ENCODE measurements at places on chromosomes 1 and 21. TPM values are rescaled to one million over a fixed set of nuclear protein-coding genes. Genes with fewer than 3 reads are reported as not detected.

- H3K36me3 ChIP-seq, result no peaks in the 10 kb centered on the region
- H3K27ac ChIP-seq, result no peak overlapping the region
- H3K4me3 ChIP-seq, result no peak overlapping the region
These were observed 7.1 kb downstream of the ERVH48-1 start for GRCh38 chr21:42918291-42918690.

GRCh38 chr1:214447557-214447871 lies 103.9 kb downstream of the PTPN14 start:
- H3K4me3 ChIP-seq, result no peak overlapping the region
- no peak for DNase-seq
- no peak overlapping the region for H3K27ac ChIP-seq
- peaks cover 26% of the 10 kb centered on the region for H3K27me3 ChIP-seq

- DNase-seq, result no peak
- no peak overlapping the region for H3K27ac ChIP-seq
- H3K36me3 ChIP-seq, result no peaks in the 10 kb centered on the region
- no peak overlapping the region for H3K4me3 ChIP-seq
- H3K27me3 ChIP-seq, result no peaks in the 10 kb centered on the region
- H3K4me1 ChIP-seq, result no peaks in the 10 kb centered on the region
These were observed 99.1 kb upstream of the ERG start for GRCh38 chr21:38597421-38597820.

DNA sequence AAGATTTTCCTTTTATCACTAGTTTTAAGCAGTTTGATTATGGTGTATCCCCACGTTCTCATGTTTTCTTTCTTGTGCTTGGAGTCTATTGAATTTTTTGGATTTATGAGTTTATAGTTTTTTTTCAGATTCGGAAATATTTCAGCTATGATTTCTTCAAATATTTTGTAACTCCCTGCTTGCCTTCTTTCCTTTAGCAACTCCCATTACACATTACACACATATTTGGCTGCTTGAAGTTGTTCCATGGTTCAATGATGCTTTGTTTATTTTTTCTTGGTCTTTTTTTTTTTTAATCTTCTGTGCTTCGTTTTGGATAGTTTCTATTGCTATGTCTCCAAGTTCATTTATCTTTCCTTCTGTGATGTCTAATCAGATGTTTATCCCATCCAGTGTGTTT lies 48.5 kb upstream of the WARS2 start:
- H3K36me3 ChIP-seq, result peaks cover 8% of the 10 kb centered on the region
- no peaks in the 10 kb centered on the region for H3K27me3 ChIP-seq
- no peak overlapping the region for H3K4me3 ChIP-seq
- no peak overlapping the region for H3K27ac ChIP-seq
- no peak for DNase-seq
- peaks cover 2% of the 10 kb centered on the region for H3K4me1 ChIP-seq

GRCh38 chr21:44471996-44472395 lies 16.7 kb downstream of the LRRC3 start:
- DNase-seq, result no peak
- H3K4me1 ChIP-seq, result no peaks in the 10 kb centered on the region
- H3K27me3 ChIP-seq, result peaks cover 8% of the 10 kb centered on the region
- H3K36me3 ChIP-seq, result no peaks in the 10 kb centered on the region
- H3K27ac ChIP-seq, result no peak overlapping the region

NCMAP gene
- total RNA-seq, result not detected

C1orf74 gene
- total RNA-seq, result 2.8 TPM

GRCh38 chr1:229941831-229942230 lies 125.2 kb upstream of the GALNT2 start:
- no peak overlapping the region for H3K4me3 ChIP-seq
- H3K36me3 ChIP-seq, result no peaks in the 10 kb centered on the region
- peaks cover 12% of the 10 kb centered on the region for H3K27me3 ChIP-seq
- no peaks in the 10 kb centered on the region for H3K4me1 ChIP-seq
- no peak overlapping the region for H3K27ac ChIP-seq

Measured in activated CD8-positive, alpha-beta memory T cell treated with anti-CD3 and anti-CD28 coated beads, Interleukin-2, amount 10 ng/mL, durations not matched to agents 7 days and 5 days (primary cell).